ENCODE measurements at places on chromosomes 12 and 14.

DNA sequence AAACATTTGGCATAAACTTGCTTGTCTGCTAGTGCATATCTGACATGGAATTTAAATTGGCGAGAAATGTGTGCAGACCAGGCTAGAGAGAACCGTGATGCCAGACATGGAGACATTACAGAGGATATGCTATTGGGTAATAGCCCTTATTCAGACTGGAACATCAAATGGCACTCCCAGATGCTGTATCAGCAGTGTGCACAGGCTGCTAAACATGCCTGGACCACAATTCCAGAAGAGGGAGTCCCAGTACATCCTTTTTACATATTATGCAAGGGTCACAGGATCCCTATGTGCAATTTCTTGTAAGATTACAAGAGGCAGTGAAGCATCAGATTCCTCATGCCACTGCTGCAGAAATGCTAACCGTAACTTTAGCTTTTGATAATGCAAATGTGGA is 354.5 kb upstream of the FOXG1 start:
- no peak for DNase-seq

- DNase-seq = no peak
These were observed 49.2 kb downstream of the TMEM132D start for GRCh38 chr12:129854591-129854990.

- no peak for DNase-seq
These were observed 4.3 kb upstream of the GPHB5 start for GRCh38 chr14:63322897-63323573.

- no peak for DNase-seq
These were observed 697 bp upstream of the TULP3 start for GRCh38 chr12:2890001-2890387.

GRCh38 chr14:75539162-75539560 is 16.9 kb downstream of the BATF start:
- DNase-seq = no peak

- DNase-seq = no peak
These were observed 47.9 kb upstream of the CERS5 start for GRCh38 chr12:50215033-50215432.

DNA sequence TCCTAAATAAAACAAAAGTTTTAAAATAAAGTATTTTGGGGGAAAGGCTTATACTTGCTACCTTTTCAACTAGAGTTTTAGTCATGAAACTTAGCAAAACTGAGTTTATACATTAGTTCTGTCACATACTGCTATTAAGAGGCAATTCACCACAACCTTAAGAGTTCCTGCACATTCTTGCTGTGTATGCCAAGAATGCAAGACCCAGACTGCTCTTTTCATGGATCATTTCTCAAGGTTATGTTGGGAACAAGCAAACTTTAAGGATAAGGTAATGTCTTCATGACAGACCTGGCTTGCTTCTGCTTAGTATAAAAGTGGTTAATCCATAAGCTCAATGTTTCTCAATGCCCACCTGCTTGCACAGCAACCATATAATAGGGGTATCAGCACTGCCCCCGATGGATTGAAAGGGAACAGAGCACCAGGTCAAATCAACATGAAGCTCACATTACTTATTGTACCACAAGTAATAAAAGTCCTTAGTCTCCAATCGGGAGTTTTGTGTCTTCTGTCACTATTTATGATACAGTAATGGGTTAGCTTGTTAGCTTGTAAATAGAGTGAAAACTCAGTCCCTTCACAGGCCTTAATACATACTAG is 67.6 kb downstream of the KIF21A start:
- DNase-seq = no peak

DNA sequence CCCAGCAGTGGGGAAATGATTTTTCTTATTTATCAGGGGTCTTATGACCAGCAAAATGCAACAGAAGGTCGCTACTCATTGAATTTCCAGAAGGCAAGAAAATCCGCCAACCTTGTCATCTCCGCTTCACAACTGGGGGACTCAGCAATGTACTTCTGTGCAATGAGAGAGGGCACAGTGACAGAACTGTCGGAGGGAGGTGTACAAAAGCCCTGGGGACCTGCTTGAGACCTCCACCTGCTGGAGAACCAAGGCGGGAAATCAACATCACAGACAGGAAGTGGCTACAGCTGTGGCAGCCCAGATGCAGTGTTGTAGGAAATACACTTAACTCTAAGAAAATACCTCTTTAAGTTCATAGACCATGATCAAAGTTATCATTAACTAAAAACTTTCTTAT is 250.9 kb upstream of the OR4E1 start:
- peak; percentile 52 for DNase-seq

DNA sequence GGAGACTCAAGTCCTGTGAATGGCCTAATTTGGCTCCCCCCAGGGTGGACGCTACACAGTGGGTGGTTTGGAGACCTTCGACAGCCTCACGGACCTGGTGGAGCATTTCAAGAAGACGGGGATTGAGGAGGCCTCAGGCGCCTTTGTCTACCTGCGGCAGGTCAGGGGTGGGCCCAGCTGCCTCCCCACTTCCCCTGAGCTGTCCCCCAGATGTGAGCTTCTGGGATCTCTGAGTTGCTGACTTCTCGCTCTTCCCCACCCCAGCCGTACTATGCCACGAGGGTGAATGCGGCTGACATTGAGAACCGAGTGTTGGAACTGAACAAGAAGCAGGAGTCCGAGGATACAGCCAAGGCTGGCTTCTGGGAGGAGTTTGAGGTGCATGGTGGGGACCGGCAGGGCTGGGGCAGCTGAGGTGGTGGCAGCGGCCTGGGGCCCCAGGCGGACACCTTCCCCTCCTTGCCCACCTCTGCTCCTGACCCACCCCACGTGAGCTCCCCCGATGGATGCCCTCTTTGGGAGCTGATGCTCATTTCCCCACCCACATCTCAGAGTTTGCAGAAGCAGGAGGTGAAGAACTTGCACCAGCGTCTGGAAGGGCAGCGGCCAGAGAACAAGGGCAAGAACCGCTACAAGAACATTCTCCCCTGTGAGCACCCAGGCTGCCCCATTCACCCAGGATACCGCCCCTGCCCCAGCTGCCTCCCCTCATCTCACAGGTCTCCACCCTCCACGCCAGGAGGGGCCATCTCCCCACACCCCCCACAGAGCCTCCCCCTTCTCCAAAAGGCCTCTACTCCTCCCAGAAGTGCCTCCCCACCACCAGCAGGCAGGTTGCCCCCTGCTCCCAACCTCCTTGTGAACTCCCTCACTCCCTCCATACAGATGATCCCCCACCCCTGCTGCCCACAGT is 4.2 kb downstream of the PTPN6 start:
- DNase-seq = no peak

- DNase-seq = no peak
These were observed 305.6 kb downstream of the KCNH5 start for GRCh38 chr14:62739647-62740046.

DNA sequence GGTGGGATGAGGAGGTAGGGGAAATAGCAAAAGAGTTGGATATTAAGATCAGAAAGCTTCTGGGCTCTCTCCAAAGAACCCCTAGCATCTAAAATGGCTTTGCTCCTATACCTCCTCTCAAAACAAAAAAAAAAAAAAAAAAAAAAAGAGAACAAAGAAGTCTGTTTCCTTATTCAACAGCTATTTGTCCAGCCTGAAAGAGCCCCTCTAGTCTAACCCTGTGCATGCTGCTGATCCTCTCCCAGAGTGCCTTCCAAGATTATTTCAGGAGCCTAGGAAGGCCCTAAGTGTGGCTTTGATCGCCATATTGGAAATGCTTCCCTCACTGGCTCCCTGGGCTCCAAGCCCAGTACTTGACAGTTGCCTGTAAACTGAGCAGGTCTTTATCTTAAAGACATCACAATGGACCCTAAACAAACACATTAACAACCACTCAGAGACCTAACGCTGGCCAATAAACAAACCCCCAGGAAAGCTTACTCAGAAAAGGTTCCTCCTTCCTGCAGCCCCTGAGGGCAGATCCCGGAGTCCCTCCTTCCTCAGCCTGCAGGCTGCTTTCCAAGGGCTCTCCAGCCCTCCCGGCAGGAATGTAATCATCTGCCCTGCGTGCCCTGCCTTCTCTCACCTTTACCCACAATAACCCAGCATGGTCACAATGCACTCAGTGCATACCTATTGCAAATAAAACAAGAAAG is 17.4 kb upstream of the COL2A1 start:
- no peak for DNase-seq

GRCh38 chr12:115375186-115375991 is 691.4 kb upstream of the TBX3 start:
- DNase-seq = no peak

GRCh38 chr12:67148265-67148664 is 120.9 kb upstream of the CAND1 start:
- DNase-seq = no peak

GRCh38 chr12:51632623-51633022 is 41.6 kb downstream of the SCN8A start:
- DNase-seq = no peak

DNA sequence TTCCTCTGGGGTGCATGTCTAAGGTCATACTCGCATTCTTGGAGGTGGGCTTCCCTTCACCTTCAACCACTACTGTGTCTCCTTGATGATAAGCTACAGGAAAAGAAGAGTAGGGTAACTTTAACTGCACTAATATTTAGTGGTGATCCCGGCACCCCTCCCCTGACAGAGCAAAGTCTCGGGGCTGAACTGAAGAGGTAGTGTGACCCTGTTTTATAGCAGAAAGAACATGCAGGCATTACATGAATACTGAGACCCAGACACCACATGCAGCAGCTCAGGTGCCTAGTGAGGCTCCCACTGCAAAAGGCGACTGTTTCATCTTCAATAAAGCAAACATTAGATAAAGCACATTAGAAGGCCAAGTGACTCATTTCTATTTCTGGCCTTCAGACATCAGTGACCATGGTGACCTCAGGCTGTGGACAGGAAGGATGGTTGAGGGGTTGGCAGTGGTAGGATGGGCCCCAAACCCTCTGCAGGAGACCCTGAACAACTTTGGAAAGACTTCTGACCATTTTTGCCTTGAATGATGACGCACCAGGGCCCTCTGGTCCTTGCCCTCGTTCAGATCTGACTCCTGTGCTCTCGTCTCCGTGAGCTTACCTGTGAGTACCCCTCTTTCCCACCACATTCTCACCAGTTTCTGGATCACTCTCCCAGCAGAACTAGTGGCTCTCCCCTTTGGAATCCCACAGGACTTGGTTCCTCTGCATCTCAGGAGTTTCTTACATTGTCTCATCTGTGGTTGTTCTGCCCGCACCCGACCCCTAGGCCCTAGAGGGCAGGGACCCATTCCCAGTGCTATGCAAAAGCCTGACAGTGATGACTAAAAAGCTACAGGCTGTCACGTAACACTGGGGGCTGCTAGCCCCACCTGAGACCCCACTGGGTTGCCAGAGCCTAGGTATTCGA is 23.8 kb upstream of the JPH4 start:
- DNase-seq = no peak

DNA sequence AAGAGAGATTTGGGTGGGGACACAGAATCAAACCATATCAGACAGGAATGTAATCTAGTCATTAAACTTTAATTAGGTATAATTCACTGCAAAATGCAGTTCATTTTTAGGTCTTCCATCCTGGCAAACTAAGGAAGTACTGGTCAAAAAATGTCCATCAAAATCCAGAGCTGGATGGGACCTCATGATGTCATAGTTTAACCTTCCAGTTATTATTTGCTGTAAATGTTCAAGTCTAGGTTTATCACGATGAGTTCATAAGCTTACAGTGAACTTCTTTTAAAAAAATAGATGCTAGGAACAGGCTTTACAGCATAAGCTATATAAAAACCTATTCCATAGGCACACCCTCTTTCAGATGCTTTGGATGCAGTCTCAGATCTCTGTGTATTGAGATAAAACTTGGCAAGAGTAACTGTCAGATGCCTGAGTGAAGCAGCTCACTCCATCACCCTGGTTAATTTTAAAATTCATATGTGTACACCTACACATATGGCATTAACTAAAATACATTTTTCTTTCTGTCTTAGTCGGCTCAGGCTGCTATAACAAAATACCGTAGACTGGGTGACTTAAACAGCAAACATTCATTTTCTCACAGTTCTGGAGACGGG is 7.9 kb downstream of the SSPN start:
- DNase-seq = no peak

- no peak for DNase-seq
These were observed 36.6 kb upstream of the LTBP2 start for GRCh38 chr14:74648601-74649000.

DNA sequence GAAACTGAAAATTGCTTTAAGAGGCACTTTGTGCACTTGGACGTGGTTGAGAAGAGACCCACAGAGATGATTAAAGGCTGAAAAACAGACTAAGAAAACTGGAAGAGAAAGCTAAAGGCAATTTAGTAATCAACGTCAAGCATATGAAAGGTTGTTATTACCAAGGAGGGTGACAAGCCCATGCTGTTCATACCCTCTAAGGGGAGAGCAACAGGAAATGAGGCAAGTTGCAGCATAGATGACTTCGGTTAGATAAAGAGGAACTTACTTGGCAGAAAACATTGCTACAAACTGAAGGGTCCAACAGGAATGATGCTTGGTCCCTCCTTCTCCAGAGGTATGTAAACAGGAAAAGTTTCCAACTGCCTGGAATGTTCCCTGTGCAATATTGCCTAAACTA is 107.8 kb downstream of the DUSP6 start:
- no peak for DNase-seq

GRCh38 chr12:14211947-14212387 is 153.5 kb upstream of the ATF7IP start:
- DNase-seq = no peak

- DNase-seq = no peak
These were observed 46.3 kb downstream of the HECTD1 start for GRCh38 chr14:31161274-31161673.

DNA sequence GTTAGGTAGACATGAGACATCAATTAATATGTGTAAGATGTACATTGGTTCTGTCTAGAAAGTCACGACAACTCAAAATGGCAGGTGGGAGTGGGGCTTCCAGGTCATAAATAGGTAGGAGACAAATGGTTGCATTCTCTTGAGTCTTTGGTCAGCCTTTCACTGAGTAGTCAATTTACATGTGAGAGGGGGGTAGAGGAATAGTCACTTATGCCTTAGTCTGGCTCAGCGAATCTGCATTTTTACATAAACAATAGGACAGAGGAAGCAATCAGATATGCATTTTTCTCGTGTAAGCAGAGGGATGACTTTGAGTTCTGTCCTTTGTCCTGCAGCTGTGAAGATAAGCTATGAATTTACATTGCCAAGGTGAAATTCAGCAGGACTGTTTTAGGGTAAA is 27.8 kb upstream of the UNC79 start:
- no peak for DNase-seq

- no peak for DNase-seq
These were observed 279.9 kb upstream of the FAR2 start for GRCh38 chr12:28869197-28869596.

DNA sequence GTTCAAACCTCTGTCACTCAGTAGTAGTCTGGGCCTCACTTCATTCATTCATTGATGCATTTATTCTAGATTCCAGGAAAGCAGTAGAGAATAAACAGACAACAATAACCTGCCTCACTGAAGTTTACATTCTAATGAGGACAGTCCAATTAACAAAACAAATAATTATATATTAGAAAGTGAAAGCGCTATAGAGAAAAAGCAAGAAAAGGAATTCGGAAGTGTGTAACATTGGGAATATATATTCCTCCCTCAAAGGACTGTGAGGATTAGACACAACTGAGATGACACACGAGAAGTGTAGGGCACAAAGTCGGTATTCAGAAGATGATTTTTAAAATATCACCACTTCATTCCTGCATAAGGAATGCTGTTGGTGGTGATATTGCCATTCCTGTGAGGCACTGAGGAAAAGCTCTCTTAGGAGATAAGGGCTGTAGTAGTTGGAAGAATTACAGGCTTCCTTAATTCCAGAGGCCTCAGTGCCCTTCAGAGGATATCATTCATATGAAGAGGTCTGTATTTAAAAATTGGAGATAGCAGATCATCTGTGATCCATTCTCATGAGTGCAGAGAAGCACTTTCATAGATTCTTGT is 3.9 kb upstream of the DUSP6 start:
- DNase-seq = no peak

GRCh38 chr12:104309446-104309993 is 6.0 kb downstream of the EID3 start:
- no peak for DNase-seq
